ENCODE measurements at places on chromosomes 6 and 20. TPM values are rescaled to one million over a fixed set of nuclear protein-coding genes. Genes with fewer than 3 reads are reported as not detected.

Gene C20orf144
- 0.26 TPM for total RNA-seq

Gene IL17A
- total RNA-seq = not detected

Gene UBE2V1
- total RNA-seq = 152 TPM

Gene CD83
- 6.5 TPM for total RNA-seq

Gene CST11
- total RNA-seq = not detected

Gene ADGRB3
- total RNA-seq = 0.22 TPM

Gene CST2
- total RNA-seq = not detected

Gene C20orf204
- total RNA-seq = 1.3 TPM

Gene PROKR2
- total RNA-seq = 0.44 TPM

Gene TRIM15
- total RNA-seq = not detected

Gene KIAA0408
- 3.1 TPM for total RNA-seq

Gene STX11
- total RNA-seq = 0.11 TPM

Gene BPIFA1
- not detected for total RNA-seq

Gene MARCKS
- total RNA-seq = 164 TPM

Gene FAM83C
- not detected for total RNA-seq

Gene PAK5
- 0.20 TPM for total RNA-seq

Gene CTCFL
- total RNA-seq = 0.90 TPM

Gene NRM
- total RNA-seq = 36.5 TPM

Gene LY6G6C
- 0.24 TPM for total RNA-seq

Gene TFAP2C
- total RNA-seq = 22.5 TPM

Gene TRPC4AP
- 93.9 TPM for total RNA-seq

Gene MRAP2
- 8.3 TPM for total RNA-seq

Gene RSPH3
- 2.2 TPM for total RNA-seq

Gene TAGAP
- total RNA-seq = not detected

Gene TOMM6
- 239 TPM for total RNA-seq

Gene CRIP3
- 15.3 TPM for total RNA-seq

Gene OR2H2
- total RNA-seq = not detected

Gene SOX4
- 108 TPM for total RNA-seq

Gene TREM2
- not detected for total RNA-seq

Gene ZSCAN23
- total RNA-seq = 4.1 TPM

Gene CLIC5
- 0.20 TPM for total RNA-seq

Gene PDSS2
- 12.2 TPM for total RNA-seq

Gene CAGE1
- 0.28 TPM for total RNA-seq

Gene HUS1B
- total RNA-seq = 0.96 TPM

Gene RPP40
- 17.8 TPM for total RNA-seq

Gene GABRR2
- not detected for total RNA-seq

Gene CNR1
- 0.55 TPM for total RNA-seq

Gene GTSF1L
- total RNA-seq = not detected

Gene PBOV1
- total RNA-seq = not detected

Gene PLCB4
- 10.1 TPM for total RNA-seq

Gene CCDC170
- total RNA-seq = 0.26 TPM

Gene CRISP3
- total RNA-seq = not detected

Gene SMLR1
- total RNA-seq = not detected

Measured in H9 (cell line).